ENCODE measurements at places on chromosomes 7 and 10.
A peak's percentile ranks its signal among the peaks of the same experiment; 100 is the strongest.

DNA sequence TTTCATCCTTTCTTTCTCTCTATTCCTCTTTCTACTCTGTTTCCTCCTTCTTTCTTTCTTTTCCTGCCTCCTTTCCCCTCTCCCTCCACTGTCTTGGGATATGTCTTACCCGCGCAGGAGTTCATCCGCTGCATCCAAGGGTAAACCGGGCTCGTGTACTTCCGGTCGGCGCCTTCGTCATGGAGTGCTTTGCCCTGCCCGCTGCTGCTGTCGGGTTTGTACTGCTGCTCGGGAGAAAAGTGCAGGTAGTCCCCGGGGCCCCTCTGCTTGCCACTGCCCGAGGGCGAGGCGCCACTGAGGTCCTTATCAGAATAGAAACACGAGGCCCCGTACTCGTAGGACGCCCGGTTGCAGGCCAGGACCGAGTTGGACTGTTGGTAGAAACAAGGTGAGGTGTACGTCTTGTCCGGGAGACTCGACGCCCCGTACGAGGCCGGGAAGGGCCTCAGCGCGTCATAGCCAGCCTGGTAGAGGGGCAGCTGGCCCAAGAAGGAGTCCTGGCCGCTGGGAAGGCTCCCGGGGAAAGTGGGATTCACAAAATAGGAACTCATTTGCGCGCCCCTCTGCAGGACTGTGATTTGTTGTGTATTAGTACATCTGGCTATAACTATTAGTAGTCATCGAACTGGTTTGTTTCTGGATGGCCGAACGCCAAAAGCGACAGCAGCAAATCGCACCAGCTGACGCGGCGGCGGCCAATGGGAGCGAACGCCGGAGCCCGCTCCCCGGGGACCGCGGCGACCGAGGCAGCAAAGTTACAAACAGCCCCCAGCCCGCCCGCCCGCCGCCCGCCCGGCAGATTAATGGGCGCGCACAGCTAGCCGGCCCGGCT is at the start of gene HOXA6:
Gene HOXA6, minus strand, starts transcription at position 576 of the 832 bp plus-strand sequence. Its CDS starts 25 bp downstream, at position 551.
- DNase-seq = no peak

GRCh38 chr7:130277763-130278643 is 11.3 kb downstream of the CPA2 start:
- DNase-seq = no peak

DNA sequence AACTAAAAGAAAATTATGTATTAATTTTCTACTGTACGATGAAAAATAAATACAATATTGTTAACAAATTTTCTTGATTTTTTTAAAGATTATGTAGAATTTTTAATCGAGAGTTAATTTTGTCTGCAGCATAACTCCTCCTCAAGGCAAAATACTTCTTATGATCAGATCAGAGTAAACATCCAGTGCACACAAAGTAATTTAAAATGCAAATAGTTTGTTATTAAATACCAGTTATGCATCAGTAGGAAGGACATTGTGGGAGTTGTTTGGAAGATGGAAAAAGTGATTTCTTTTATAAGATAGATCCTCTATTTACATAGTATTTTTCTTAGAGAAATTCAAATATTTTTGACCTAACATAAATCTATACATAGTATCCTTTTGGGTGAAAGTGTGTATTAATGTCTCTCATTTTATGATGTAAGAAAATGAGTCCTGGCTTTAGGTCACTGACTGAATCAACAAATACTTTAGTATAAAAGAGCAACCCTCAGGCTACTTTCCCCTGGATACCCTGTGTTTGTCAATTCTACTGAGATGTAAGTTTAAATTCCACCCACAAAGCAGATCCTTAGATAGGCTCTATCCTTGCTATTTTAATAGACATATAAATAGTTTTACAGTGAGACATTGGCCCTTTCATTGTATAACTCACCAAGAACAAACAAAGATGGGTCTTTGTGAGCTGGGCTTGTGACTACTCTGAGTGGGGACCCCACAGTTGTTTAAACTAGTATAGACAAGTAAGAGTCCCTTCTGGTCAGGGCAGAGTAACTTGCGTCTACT is 1133.7 kb downstream of the GATA3 start:
- no peak for DNase-seq

- DNase-seq = no peak
Measured at GRCh38 chr7:107967420-107967819, 35.5 kb downstream of the LAMB1 start.

- no peak for DNase-seq
Measured at GRCh38 chr10:126199221-126199998, 188.9 kb downstream of the ADAM12 start.

DNA sequence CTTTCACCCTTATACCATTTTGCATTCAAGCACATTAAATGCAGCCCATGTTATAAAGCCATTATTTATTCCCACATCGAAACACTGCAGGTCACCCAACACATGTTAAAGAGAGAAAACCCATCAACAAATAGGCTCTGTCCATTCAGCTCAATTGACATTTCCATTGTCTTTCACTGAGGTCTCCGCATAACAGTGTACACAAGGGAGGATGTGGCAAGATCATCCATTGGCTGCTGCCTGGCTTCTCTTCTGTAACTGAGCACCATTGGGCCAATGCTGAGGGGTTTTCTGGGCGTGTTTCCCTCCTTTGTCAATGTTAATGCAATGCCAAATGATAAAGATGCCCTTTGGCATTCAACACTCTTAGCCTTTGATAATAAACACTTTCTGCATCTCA is 278.1 kb upstream of the SP4 start:
- DNase-seq = no peak

GRCh38 chr10:84197643-84198042 is 3.3 kb downstream of the CDHR1 start:
- no peak for DNase-seq

GRCh38 chr10:79079054-79079397 is 10.3 kb downstream of the ZMIZ1 start:
- no peak for DNase-seq

DNA sequence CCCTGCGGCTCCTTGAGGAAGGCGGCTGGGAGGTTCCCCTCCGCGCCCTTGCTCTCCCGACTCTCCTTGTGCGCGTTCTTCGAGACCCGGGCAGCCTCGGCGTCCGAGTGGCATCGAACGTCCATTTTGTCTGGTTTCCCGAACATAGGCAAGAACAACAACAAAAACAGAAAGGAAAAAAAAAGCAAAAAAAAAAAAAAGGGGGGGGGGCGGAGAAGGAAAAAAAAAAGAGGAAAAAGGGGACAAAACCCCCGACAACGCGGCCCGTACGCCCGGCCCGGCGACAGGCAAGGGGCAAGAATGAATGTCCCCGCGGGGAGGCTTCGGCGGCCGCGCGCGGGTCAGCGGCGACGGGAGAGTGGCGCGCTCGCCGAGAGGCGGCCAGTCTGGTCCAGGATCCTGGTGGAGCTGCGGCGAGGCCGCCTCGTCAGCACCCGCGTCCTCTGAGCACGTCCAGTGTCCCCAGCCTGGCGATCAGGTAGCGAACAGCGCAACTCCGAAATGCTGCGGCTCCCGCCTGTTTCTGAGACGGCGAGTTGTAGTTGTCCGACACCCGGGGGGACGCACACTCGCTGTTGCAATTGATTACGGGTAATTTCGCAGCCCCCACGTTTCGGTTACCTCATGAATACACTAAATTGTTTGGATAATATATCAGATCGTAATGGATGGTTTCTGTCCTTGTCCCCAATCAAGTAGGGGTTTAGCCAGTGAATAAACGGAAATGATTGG is at the start of gene VAX1:
Gene VAX1, minus strand, starts transcription at position 360 of the 732 bp plus-strand sequence. Its CDS starts 214 bp downstream, at position 146.
- no peak for DNase-seq

DNA sequence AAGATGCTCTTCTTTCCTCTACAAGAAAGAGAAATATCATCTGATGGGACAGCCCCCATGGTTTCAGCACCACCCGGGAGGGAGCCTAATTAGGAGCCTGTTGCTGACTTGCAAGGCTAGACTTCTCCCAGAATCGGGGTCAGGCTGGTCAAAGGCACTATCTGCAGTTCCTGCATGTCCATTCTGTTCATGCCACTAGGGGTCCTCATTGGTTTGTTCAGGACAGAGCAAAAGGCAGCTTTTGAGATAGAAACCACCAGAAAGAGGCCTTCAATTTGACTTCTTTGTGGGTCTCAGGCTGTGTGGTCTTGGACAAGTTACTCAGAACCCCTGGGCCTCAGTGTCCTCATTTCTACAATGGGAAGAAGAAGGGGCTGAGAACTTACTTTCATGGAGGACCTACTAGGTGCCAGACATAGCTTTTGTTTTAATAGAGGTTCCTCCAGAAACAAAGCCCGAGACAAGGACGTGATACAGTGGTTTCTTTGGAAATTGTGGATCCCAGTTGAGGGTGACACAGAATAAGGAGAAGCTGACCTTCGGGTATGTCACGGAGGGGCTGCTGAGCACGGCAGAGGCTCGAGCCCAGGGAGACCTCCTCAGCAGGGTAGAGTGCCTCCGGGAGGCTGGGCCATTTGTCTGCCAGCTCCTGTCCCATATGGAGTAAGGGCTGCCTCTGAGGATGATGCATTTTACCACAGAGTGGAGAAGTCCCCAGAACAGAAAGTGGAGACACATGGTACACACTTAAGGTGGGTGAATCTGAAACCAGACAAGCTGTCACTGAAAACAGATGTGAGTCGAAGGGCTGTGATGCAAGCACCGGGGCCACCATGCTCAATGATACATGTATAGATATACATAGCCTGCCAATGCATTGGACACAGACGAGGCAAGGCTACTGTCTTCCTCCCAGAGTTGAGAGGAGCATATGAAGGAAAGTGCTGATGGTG is 33.1 kb upstream of the NEUROD6 start:
- DNase-seq = no peak

- DNase-seq = no peak
Measured at GRCh38 chr7:37445064-37445723, 3.5 kb downstream of the ELMO1 start.

- DNase-seq = no peak
Measured at GRCh38 chr10:63173468-63174232, 40.5 kb downstream of the NRBF2 start.

- DNase-seq = no peak
Measured at GRCh38 chr10:17854044-17854652, 45.0 kb downstream of the MRC1 start.

DNA sequence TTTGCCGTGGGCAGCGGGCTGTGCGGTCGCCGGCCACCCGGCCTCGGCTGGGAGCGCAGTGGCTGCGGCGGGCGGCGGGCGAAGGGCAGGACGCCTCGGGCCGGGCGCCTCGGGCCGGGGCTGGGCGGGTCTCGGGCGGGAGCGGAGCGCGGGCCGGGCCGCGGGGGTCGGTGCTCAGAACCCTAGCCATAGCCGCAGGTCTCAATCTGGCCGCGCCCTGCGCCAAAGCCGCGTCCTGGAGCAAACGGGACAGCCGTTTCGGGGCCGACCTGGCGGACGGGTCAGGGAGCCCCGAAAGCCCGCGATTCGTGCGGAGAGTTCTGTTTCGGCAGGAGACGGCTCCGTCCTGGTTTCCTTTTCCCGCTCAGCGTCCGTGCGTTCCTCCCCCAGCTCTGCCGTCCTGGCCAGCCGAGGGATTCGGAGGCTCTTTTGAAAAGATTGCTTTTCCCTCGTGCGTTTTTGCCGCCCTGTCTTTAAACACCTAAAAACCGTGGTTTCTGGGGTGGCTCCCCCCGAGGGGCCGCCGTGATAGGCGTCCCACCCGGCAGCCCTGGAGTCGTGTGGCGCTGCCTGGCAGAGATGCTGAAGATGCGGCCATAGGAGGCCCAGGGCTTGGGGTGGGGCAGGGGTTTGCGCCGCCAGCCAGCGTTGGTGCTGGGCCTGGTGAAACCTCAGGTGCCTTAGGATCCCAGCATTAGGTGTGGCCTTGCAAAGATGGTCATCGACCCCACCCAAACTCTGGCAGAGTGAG is 727 bp downstream of the RET start:
- no peak for DNase-seq

GRCh38 chr10:104862-105565 is 30.2 kb upstream of the ZMYND11 start:
- DNase-seq = no peak

DNA sequence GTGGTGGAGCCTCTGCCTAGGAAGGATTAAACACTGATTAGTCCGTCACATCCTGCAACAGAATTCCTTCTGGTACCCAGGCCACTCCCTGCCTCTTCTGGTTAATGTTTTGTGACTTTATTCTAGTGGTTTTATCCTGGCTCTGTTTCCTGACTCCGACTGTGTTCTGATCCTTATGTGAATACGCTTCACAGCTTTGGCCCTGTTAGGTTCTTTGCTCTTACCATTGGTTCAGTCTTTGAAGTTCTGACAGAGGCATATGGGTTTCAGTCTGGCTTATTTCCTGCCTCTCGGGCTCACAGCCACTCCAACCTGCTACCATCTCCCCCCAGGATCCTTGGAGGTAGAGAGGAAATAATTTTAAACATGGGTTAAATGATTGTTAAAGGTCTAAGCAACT is 23.2 kb upstream of the FGL2 start:
- DNase-seq = no peak

DNA sequence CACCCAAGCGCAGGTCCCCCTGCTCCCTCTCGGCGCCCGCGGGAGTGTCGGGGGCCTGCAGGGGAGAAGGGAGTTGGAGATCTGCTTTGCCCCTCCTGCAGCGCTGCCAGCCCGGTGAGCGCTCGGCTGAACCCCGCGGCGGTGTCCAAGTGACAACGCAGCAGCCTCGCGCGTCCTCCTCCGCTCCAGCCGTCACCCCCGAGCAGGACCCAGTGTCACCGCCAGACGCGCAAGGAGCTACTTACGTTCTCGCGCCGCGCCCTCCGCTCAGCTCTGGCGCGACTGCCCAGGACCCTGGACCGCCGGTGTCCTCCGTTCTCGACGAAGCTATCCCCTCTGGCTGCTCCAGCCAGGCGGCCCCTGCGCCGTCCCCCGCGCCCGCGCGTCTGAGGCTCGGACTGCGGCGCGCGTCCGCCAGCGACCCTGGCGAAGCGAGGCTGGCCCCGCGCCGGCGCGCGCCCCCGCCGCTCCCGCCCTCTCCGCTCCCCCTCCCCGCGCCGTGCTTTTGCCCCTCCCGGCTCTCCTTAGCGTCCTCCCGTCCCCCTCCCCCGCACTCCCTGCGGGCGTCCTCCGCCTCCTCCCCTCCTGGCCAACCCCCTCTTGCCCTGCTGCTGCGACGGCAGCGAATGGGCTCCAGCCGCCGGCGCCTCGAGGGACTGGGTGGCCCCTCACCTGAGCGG is at the start of gene NRCAM:
Gene NRCAM, minus strand, starts transcription at position 439 of the 680 bp plus-strand sequence. CDS start 216,372 bp downstream, outside the sequence.
- peak; percentile 22 for DNase-seq

GRCh38 chr7:151150388-151150787 is 17.1 kb downstream of the GBX1 start:
- DNase-seq = no peak

GRCh38 chr10:3150366-3150765 is 22.2 kb downstream of the PITRM1 start:
- no peak for DNase-seq

All from stimulated activated CD4-positive, alpha-beta T cell treated with anti-CD3 and anti-CD28 coated beads, Interleukin-4, amount 100 ng/mL, for 1 hour (primary cell).